ENCODE measurements at places on chromosomes 6 and 20.
A peak's percentile ranks its signal among the peaks of the same experiment; 100 is the strongest.

GRCh38 chr6:47603995-47604394 is 94.4 kb upstream of the ADGRF4 start:
- no peak for DNase-seq

GRCh38 chr6:79640146-79641111 is 9.3 kb downstream of the SH3BGRL2 start:
- no peak for DNase-seq

- DNase-seq = peak; percentile 57
These were observed 100.7 kb downstream of the NOL4L start for GRCh38 chr20:32484225-32484957.

DNA sequence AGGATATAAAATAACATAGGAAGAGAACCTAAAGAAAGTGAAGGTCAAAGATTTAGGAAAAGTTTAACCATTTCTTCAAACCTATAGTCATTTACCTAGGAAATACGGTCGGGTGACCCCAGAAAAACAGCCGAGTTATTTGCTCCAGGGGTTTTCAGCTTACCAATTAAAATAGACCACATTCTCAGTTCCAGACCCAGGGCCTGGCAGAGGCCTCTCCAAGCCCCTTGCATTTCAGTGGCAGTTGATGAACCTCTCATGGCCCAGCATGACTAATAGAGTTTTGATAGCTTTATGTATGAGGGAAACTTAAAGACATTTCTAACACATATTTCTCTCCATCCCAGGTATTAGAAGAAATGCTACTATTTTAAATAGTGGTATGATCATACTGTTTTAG is 113.5 kb downstream of the OGFRL1 start:
- no peak for DNase-seq

GRCh38 chr20:3223651-3223993 is 14.3 kb downstream of the ITPA start:
- no peak for DNase-seq

DNA sequence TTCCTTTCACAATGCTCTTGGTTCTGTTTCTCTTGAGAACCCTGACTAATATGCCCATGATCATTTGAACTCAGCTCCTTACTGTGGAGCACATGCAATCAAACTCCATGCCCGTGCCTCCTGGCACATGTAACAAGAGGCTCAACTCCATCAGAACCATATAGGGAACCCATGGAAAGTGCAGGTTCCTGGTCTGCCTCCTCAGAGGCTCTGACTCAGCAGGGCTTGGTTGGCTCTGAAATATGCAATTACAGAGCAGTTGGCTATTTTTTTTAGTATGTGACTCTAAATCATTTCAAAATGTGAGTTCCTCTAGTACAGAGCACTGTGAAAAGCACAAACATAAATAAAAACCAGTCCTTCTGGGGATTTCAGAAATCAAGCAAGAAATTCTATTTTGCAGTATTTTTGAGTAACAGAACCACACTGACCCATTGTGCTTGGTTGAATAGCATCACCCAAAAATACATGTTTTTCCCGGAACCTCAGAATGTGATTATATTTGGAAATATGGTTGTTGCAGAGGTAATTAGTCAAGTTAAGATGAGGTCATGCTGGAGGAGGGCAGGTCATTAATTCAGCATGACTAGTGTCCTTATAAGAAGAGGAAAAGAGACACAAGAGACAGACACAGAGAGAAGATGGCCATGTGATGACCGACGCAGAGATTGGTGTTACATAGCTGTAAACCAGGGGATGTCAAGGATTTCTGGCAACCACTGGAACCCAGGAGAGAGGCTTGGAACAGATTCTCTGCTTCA is 13.2 kb upstream of the MAP3K4 start:
- DNase-seq = no peak

DNA sequence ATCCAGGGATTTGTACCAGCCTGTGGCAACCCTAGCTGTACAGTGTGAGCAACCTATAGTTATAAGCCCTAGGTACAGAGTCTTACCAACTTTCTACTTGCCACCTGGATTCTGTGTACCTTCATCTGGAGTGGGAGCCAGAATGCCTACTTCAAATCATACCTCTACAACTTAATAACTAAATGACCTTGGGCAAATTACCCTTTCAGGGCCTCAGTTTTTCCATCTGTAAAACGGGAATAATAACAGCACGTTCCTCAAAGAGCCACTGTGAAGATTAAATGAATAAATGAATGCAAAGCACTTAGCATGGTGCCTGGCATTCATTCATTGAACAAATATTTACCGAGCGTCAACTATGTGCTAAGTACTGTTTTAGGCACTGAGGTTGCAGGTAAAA is 50.7 kb upstream of the FAM210B start:
- DNase-seq = no peak

GRCh38 chr6:155417454-155417853 is 38.2 kb downstream of the NOX3 start:
- DNase-seq = no peak

DNA sequence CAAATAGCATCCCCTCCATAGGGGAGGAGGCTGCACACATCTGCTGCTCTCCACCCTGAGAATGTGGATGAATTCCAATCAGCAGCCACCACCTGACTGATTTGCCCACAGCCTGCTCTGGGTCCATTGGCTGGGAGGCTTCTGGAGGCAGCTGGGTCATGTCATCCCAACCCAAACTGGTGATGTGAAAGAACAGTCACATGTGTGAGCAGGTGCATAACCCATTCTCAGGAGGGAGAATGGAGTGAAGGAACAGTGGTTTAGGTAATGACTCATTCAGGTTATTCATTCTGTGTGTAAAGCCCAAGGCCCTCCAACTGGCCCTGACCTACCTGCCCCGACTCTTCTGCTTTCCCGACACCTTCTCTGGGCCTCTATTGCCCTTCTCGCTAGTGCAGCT is 90.9 kb upstream of the GCM1 start:
- no peak for DNase-seq

DNA sequence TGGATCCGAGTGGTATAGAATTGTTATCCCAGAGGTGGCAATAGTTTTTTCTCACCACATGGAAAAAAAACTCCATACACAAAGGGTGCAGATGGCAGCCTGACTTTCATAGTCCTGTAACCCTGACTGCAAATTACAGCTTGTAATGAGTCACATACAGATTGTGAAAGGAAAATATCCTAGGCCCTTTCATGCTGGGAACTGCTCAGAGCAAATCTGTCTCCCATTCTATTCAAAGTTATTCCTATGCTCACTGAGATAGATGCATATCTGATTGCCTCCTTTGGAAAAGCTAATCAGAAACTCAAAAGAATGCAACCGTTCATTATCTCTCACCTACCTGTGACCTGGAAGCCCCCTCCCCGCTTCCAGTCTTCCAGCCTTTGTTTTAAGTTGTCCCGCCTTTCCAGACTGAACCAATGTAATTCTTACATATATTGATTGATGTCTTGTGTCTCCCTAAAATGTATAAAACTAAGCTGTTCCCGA is 108.7 kb upstream of the MAP3K4 start:
- no peak for DNase-seq

- no peak for DNase-seq
These were observed 13.8 kb downstream of the CFAP206 start for GRCh38 chr6:87421576-87421975.

- peak; percentile 44 for DNase-seq
These were observed 48.2 kb upstream of the BLCAP start for GRCh38 chr20:37575884-37576283.

All from WTC11 (cell line).